Inflammatory macrophage treated with lipopolysaccharide for 4 hours (primary cell): ENCODE measurements at places on chromosomes 12 and 14.

GRCh38 chr12:1282670-1283315, 291.8 kb downstream of the ERC1 start:
- DNase-seq = no peak

DNA sequence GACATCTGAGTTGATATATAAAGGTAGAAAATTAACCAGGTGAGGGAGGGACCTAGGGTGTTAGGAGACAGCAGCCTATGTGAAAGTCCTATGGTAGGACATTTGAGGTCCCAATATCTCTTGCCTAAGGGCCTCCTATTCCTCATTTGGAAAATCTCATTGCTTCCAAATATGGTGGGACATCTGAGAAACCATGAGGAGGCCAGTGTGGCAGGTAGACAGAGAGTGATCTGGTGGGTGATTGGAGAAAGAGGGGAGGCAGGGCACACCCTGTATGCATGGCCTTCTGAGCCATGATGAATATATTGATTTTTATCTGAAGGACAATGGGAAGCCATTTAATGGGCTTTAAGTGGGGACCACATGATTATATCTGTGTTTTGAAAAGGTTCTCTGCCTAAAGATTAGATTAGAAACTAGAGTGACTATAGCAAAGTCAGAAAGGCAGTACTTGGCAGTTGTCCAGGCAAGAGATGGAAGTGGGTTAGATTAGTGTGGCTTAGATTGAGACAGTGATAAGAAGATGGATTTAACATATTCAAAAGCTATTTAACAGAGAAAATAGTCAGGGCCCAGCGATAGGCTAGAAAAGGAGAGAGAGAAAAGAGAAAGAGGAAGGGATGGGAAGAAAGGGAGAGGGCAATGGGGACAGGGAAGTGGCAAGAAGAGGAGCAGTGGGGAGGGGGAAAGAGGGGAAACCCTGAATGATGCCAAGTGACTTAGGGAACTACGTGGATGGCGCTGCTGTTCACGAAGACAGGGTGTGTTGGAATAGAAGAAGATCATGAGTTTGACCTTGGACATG, 237.2 kb upstream of the SRRM4 start:
- no peak for DNase-seq

DNA sequence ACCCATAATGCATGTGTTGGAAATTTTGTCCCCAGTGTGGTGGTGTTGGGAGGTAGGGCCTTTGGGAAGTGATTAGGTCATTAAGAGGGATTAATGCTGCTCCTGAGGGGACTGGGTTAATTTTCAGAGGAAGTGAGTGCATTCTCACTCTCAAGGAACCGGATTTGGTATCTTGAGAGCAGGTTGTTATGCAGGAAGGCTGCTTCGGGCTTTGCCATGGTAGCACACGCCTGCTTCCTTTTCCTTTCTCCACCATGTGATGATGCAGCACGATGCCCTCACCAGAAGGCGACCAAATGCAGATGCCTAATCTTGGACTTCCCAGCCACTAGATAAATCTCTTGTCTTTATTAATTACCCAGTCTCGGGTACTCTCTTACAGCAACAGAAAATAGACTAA, 257.1 kb downstream of the SSPN start:
- peak; percentile 13 for DNase-seq

- DNase-seq = peak; percentile 49
Measured at GRCh38 chr14:85528897-85529631, 880 bp upstream of the FLRT2 start.

DNA sequence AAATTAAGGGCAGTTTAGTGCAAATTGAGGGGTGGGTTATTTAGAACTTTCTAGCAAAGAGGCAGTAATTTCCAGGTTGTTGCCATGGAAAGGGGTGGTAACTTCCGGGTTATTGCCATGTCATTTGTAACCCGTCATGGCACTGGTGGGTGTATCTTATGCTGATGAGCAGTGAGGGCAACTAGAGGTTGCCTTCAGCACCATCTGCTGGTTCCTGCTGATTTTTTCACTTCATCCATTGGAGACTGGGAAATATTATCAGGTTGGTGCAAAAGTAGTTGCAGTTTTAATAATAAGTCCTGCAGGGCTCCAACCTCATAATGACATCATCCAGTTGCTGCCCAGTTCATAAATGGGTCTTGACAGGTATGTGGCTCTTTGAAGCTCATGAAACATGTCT, 24.4 kb upstream of the SERPINA4 start:
- DNase-seq = no peak

DNA sequence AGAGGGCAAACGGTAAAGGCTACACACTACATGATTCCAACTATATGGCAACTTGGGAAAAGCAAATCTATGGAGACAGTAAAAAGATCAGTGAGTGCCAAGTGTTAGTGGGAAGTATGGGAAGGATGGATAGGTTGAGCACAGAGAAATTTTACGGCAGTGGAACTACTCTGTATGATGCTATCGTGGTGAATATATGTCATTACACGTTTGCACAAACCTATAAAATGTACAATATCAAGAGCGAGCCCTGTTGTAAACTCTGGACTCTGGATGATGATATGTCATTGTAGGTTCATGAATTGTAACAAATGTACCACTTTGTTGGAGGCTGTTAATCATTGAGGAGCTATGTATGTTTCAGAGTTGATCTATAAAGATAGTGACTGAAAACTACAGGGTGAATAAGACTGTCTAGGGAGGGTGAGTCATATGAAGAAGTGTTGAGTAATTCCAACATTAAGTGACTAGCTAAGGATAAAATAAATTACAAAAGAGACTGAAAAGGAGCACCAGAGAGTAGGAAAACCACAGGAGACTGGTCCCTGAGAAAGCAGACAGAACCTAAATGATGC, 349.2 kb upstream of the LMO3 start:
- no peak for DNase-seq

DNA sequence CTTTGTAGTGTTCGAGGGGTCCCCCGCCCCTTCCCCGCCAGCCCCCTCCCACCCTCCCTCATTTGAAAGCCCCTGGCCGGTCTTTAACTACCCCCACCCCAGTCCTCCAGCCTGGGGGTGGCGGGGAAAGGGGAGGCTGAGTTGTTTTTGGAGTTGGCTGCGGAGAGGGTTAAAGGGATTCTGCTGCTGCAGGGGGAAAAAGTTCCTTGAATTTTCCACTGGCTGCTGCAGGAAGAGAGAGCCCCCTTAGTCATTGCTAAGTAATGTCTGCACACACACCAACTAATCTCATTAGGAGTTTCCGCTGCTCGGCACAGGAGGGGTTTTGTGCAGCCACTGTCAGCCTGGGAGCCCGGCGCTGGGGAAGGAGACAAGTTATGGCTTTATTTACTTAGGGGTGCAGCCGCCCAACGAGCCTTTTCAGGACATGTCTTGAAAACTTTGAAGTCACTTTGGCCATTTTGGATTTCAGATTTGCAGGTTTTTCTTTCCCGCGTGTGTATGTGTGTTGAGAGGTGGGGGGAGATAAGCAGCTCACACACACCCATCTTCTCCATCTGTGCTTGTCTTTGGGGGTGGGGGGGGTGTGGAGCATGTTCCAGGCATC, 1.8 kb downstream of the ELK3 start:
- peak; percentile 28 for DNase-seq

- DNase-seq = peak; percentile 89
Measured at GRCh38 chr12:1328391-1328790, 266.0 kb downstream of the FBXL14 start.

GRCh38 chr12:3020850-3021435, 56.2 kb upstream of the TSPAN9 start:
- DNase-seq = no peak

DNA sequence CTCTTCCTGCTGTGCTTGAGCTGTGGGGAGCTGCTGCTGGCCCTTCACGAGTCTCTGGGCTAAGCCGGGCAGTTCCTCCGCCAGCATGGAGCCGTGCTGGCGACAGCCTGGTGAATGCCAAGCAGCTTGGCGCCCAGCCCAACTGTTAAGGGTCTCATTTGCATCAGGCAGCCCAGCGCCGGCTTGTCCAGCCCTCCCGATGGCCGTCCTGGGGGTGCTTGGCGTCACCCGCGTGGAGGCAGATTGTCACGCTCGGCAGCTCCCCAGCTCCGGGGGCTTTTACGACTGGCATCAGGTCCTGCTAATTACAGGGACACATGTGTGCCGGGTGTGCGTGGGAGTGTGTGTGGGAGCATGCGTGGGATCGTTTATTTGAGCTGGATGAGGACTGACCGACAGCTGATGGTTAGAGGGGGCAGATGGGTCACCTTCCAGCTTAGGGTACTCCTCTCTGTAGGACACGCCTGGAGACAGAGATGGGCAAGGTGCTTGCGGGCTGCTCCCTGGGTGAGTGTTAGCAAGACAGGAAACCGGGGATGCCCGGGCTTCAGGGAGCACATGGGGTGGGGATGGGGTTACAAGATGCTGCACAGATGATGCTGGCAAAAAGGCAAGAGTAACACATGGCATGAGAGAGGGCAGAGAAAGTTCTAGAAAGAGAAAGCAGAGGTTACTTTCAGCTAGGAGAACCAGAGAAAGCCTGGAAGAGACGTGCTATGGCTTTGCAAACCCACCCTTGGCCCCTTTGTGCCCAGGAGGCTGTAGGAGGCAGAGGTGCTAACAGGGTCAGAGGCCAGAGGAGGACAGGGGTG, 64.1 kb downstream of the KIF26A start:
- no peak for DNase-seq

DNA sequence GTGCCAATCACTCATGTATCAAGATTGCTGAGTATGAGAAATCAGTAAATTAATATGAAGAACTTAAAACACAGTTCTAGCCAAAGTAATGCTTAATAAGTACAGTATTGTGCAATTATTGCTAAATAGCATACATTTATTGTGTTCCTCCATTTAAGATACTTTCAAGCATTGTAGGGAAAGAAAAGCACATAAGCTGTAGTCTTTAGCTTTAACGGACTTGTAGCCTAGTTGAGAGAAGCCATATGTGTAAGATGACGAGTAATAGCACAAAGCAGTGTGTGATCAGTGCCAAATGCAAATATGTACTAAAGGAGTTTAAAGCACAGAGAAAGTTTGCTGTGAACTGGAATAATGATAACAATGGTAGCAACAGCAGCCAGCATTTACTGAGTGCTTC, 38.1 kb downstream of the ETV6 start:
- peak; percentile 75 for DNase-seq

DNA sequence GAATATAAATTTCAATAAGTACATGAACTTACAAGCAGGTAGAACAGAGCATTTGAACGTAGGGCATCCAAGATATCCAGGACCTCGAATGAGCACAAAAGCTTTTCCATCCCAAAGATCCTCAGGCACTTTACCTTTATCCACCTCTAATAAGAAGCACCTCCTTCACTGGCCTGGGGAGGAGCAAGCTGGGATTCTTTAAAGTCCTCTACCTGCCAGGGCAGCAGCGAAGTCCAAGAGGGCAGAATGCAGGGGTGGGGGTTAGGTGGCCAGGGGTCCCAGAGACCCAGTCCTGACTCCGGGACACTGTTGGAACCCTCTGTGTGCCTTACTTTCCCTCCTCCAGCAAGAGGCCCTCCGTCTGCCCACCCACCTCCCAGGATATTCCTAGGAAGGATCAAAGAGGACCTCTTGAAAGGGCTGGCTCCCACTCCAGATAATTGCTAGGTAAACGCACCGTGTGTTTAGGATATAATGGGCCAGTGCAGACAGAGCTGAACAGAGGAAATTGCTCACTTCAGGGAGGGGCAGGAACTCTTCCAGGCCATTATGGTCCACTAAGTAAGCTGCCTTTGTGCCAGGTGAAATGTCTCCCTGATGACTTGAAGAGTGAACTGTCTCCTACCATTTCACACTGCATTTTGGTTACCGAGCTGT, 68.1 kb downstream of the TTC9 start:
- no peak for DNase-seq

- peak; percentile 96 for DNase-seq
Measured at GRCh38 chr14:55107766-55108554, 21.1 kb upstream of the LGALS3 start.

GRCh38 chr12:104171785-104172569, 34.0 kb upstream of the NFYB start:
- DNase-seq = no peak

- no peak for DNase-seq
Measured at GRCh38 chr14:53295372-53295771, 142.2 kb upstream of the DDHD1 start.

DNA sequence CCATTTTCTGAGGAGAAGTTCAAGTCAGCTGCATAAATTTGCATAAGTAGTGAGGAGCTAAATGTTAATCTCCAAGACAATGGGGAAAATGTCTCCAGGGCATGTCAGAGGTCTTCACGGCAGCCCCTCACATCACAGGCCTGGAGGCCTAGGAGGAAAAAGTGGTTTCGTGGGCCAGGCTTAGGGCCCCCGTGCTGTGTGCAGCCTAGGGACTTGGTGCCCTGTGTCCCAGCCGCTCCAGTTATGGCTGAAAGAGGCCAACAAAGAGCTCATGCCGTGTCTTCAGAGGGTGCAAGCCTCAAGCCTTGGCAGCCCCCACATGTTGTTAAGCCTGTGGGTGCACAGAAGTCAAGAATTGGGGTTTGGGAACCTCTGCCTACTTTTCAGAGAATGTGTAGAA, 41.9 kb upstream of the RD3L start:
- no peak for DNase-seq

DNA sequence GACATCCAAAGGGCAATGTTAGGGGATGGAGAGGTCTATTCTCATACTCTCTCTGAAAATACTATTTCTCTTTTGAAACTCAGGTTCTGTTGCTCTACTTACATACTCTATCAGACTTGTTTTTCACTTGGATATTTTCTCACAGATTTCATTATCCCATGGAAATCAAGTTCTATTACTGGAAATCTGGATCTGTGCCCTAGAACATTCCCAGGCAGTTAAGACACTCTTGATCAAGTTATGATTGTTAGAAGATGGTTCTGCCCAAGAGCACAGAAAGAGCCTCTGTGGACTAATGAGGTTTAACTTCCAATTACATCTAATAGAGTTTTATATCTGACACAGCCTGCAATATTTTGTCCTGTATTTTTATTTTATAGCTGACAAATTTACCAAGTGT, 591.0 kb upstream of the ATP2B1 start:
- DNase-seq = no peak
